ENCODE measurements at places on chromosomes 7 and 10.

- no peak for DNase-seq
Observed at GRCh38 chr7:116578526-116578925, 53.7 kb downstream of the CAV1 start.

DNA sequence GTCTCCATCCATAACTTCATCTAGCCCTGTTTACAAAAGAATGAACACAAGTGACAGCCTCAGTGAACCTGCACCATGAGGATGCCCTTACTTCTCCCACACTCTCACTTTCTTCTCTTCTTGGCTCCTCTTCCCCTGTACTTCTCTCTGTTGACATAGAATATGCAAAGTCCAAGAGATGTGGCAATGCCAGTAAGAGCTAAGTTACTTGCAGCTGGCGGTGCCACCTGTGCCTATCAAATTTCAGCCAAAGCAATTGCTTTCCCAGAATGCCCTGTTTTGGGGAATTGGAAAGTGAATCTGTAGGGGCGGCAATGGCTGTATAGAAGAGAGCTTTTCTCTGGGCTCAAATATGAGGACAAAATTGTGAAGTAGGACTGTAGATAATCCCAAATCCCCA, 557.8 kb downstream of the AUTS2 start:
- DNase-seq: no peak

GRCh38 chr7:51012569-51013217, 230.0 kb upstream of the GRB10 start:
- DNase-seq: no peak

- DNase-seq: no peak
Observed at GRCh38 chr7:12821746-12822145, 134.3 kb downstream of the ARL4A start.

GRCh38 chr10:110661292-110661691, 17.2 kb downstream of the RBM20 start:
- no peak for DNase-seq
